ENCODE measurements at places on chromosomes 11 and 22. TPM values are rescaled to one million over a fixed set of nuclear protein-coding genes. Genes with fewer than 3 reads are reported as not detected.

DNA sequence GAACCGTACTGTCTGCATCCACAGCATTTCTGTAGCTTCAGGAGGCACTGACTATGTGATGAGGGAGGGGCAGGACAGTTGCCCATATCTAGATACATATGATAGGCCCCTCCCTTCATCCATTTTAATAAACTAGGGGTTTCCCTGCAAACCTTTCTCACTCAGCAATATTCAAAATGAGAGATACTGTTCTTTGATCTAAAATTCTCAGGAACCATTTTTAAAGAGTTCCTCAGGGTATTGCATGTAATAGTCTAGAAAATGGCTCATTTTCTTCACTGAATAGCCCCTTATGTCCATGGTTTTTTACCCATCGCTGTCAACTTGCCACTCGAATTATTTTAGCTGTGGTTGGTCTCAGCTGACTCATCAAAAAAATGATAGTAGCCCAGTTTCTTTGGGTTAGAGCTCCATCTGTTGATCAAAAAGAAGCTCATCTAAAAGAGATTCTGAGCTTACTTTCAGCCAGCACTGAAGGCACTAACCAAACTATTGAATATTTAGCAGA lies 37.0 kb upstream of the DNAJB7 start:
- peak; percentile 89 for DNase-seq

Gene TMPRSS4
- not detected for total RNA-seq

DNA sequence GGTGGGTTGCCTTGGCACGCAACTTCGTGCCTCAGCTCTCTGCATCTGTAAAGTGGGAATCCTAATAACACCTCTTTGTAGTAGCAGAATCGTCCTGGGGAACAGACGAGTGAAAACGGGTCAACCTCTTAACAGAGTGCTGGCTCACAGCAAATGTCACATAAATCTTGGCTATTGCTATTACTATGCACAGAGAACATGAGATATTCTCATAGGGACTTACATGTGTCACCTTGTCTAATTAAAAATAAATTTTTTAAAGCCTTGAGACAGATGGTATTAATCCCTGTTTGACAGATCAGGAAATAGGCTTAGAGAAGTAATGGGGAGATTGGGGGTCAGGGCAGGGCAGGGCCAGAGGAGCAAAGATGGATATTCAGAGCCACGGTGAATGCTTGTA lies 44.3 kb upstream of the IGSF9B start:
- peak; percentile 79 for DNase-seq

- no peak for DNase-seq
Measured at GRCh38 chr22:48941033-48941902, 886.4 kb downstream of the BRD1 start.

Gene DEFB131B
- not detected for total RNA-seq

DNA sequence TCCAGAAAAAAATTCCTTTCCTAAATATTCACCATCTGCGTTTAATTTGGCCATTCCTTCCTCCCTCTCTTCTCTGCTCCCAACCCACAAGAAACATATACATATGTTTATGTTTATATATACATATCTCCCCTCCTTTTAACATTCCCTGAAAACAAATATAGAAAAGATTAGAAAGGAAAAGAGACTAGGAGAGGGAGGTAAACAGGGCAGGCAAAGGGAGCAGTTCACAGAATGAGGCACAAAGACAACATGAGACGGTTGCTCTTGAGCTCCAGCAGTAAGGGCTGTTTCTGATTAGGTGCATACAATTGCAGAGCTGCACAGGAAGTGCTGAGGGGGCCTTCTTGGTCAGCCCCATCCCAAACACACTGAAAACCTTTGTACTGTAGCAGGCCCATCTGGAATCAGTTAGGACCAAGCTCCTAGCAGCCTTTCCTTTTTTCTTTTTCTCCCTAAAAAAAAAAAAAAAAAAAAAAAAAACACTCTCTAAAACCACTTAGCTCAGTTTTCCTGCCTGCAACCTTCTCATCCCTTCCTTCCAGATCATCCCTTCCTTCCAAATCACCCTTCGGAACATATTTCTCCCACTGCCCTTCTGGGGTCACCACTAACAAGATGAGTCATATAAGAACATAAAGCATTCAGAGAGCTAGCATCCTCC lies 57.0 kb downstream of the RBFOX2 start:
- DNase-seq, result no peak

- no peak for DNase-seq
Measured at GRCh38 chr11:45926536-45927331, 4.3 kb downstream of the LARGE2 start.

Gene CHADL
- total RNA-seq, result 0.90 TPM

- peak; percentile 37 for DNase-seq
Measured at GRCh38 chr11:128516886-128517285, 70.5 kb downstream of the ETS1 start.

Gene MMP3
- not detected for total RNA-seq

DNA sequence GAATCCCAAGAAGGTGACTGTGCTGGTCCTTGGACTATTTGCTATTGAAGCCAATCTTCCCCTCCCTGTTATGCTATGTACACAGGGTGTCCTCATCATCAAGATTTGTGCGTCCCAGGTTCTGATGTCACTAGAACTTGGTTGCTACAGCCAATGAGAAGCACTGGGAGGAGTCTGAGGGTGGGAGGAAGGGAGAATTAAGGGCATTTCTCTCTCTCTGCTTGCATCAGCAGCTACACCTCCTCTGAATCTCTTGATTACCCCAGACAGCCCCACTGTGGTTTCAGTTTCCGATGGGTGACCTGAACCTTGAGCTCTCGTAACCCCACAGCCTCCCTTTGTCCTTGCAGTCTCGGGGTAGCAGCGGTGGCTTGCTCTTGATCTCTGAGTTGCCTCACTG lies 212.4 kb upstream of the SESN3 start:
- DNase-seq, result peak; percentile 85

Gene SPDYC
- total RNA-seq, result not detected

- no peak for DNase-seq
Measured at GRCh38 chr11:79609511-79609910, 168.7 kb upstream of the TENM4 start.

GRCh38 chr11:128660947-128661346 lies 32.9 kb upstream of the FLI1 start:
- DNase-seq, result no peak

GRCh38 chr11:2693271-2694261 lies 6.2 kb downstream of the KCNQ1OT1 start:
- no peak for DNase-seq

DNA sequence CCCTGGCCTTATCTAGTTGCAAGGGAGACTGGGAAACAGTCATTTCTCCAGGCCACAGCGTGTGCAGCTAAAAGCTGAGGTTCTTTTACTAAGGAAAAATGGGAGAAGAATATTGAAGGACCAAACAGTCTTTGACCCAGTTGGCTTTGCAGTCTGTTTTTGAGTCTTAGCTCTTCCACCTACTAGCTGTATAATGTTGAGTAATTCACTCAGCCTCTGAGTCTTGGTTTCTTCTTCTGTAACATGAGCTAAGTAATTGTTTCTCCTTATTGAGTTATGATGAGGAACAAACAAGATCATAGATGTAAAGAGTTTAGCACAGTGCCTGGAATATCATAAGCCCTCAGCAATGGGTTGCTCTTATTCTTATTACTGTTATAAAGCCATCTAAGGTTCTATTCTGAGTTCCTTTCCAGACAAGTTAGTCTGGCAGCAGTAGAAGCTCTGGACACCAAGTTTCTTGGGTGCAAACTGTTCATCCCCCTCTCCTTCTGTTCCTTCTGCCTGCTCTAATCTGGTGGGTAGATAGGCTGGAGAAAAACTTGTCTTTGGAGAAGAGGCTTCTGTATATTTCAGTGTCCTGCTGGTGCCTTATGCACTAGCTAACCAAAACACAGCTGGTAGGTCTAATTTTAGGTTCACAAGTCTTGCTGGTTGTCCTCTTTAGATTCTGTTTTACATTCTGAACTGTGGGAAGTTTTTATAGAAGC lies 13.5 kb downstream of the TRIM44 start:
- DNase-seq, result no peak

- DNase-seq, result no peak
Measured at GRCh38 chr22:40058265-40058664, 63.5 kb downstream of the FAM83F start.

DNA sequence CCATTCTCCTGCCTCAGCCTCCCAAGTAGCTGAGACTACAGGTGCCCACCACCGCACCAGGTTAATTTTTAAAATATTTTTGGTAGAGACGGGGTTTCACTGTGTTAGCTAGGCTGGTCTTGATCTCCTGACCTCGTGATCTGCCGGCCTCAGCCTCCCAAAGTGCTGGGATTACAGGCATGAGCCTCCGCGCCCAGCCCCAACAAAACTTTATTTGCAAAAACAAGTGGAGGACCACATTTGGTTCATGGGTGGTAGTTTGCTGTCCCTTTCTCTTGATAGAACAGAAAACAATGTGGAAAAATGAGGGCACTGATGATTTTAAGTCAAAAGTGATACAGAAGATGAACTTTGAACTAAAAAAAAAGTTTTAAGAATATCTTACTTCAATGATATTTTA lies 121.8 kb upstream of the SERPIND1 start:
- no peak for DNase-seq

- peak; percentile 95 for DNase-seq
Measured at GRCh38 chr11:88337987-88338668, 592 bp upstream of the CTSC start.

Gene IGSF9B
- 5.6 TPM for total RNA-seq

GRCh38 chr11:119145551-119145950 lies 3.3 kb upstream of the ABCG4 start:
- no peak for DNase-seq

- DNase-seq, result peak; percentile 84
Measured at GRCh38 chr22:20031732-20032406, 11.0 kb downstream of the TANGO2 start.

- DNase-seq, result peak; percentile 86
Measured at GRCh38 chr11:100855466-100856067, 168.5 kb downstream of the ARHGAP42 start.

DNA sequence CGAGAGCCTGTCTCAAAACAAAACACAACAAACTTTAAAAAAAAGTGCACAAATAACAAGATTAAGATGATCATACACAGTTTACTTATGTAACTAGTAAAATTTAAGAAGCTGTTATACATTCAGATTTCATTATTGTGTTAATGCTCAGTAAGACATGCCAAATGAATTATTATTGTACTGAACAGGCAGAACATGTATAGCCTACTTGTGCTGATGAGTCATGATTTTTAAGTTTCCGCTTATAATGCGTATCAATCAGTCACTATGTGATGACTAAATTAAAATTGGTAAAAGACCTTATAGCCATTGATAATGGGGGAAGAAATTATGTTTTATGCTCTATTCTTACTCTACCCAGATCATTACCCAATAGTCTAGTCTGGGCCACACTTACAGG lies 20.5 kb upstream of the EXPH5 start:
- DNase-seq, result no peak

DNA sequence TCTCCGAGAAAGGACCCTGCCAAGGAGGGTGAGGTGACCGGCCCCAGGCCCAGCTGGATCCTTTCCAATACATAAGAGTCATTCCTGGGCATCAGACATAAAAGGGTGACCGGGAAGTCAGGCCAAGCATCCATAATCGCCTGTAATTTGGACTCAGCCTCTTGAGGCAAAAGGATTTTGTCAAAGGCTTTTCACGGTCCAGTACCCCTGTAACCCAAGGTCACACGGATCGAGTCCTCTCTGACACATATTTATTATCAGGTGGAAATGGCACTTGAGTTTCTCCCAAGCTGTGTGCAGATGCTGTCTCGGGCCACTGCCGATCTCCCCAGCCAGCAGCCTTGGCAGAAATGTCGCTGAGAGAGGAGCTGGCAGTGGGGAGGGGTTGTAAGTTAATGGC lies 556.5 kb downstream of the MN1 start:
- DNase-seq, result no peak

GRCh38 chr11:120566176-120566575 lies 54.6 kb downstream of the GRIK4 start:
- no peak for DNase-seq

DNA sequence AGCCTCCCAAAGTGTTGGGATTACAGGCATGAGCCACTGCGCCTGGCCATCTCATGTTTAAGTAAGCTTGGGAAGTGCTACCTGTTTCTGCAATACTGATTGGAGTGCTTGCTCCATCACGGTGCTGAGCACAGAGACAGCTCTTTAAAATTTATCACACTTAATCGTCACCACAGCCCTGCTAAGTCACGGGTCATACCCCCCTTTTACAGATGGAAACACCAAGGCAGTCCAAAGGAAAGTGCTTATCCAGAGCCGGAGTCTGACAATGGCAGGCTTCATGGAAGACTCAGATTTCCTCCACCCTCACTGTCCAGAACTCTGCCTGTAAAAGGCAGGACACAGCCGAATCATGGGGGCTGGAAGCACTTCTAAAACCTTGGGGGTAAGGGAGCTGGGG lies 2.7 kb upstream of the C22orf15 start:
- DNase-seq, result peak; percentile 42

- DNase-seq, result no peak
Measured at GRCh38 chr11:134461621-134462020, 49.6 kb upstream of the B3GAT1 start.

DNA sequence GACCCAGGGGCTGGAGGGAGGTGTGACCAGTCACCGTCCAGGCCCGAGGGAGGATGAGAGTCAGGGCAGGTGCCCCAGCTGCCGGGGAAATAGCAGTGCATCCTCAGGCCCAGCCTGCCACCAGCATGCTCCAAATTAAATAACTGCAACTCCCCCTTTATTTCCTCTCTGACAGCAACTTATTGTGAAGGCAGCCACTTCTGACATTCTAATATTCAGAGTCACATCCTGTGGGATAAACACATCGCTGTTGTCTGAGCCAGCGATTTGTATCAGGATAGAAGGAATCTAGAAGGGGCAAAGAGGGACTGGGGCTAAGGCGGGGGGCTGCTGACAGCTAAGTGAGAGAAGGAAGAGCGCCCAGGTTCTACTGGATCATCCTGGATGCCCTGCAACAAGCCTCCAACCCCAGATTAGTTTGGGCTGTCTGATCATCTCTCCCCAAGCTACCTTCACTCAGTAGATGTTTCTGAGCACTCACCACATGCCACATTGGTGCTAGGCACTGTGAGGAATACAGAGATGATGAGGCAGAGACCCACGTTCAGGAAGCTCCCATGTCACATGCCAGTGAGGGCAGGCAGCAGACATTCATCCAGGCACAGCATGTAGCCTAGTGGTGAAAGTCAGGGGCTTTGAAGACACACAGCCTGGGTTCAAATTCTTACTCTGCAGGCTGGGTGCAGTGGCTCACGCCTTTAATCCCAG lies 214.1 kb downstream of the BUD13 start:
- DNase-seq, result no peak

Gene ZNF280A
- not detected for total RNA-seq

DNA sequence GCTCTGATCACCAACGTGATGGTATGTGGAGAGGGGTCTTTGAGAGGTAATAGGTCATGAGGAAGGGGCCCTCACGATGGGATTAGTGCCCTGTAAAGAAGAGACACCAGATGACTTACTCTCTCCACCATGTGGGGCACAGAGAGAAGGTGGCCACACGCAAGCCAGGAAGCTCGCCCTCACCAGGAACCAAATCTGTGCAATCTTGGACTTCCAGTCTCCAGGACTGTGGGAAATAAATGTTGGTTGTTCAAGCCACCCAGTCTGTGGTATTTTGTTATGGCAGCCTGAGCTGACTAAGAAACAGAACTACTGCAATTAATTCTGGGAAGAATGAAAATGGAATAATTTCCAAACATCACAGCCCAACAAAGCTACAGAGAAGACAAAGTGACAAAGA lies 117.5 kb downstream of the SNX19 start:
- no peak for DNase-seq

Measured in Karpas-422 (cell line).